ENCODE measurements at places on chromosomes 6 and 20.
A peak's percentile ranks its signal among the peaks of the same experiment; 100 is the strongest.

- DNase-seq: no peak
Measured at GRCh38 chr6:160247457-160247883, 11.2 kb downstream of the SLC22A2 start.

GRCh38 chr6:22353101-22353500 lies 56.3 kb upstream of the PRL start:
- no peak for DNase-seq

- DNase-seq: no peak
Measured at GRCh38 chr6:163941624-163941976, 527.1 kb downstream of the QKI start.

- DNase-seq: no peak
Measured at GRCh38 chr6:5540370-5540769, 279.1 kb downstream of the FARS2 start.

DNA sequence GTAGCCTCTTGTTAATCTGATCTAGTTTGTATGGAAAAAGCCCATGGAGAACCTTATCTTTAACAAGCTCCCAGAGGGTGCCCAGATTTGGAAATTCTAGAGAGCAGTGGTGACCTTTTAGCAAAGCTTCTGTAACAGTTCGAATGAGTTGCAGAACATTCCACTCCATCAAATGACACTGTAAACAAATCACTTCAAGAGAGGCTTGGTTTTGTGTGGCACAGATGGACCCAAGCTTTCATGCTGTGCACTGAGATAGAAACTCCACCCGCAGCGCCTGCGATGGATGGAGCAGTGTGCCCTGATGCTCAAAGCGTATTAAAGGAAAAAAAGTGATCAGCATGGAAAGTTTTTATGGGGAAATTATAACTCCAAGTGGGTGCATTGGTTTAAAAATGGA lies 55.1 kb upstream of the ISM1 start:
- DNase-seq: no peak

DNA sequence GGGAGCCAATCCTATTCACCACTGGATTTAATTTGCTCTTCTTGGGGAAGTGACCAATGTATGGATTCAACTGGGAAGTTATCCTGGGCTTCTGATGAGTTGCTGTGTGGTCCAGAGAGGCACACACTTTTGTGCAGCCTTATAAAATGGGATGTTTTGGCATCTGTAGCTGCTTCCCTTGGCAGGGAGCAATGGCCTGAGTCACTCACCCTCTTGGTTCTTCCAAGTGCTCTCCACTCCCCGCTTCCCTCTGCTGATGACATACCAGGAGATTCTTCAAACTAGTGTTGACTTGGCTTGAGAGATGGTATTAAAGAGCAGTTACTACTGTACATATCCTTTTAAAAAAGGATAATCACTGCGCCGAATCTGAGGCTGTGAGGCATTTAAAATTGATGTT lies 105.8 kb downstream of the JARID2 start:
- DNase-seq: no peak

- no peak for DNase-seq
Measured at GRCh38 chr20:740162-740561, 28.1 kb downstream of the SLC52A3 start.

DNA sequence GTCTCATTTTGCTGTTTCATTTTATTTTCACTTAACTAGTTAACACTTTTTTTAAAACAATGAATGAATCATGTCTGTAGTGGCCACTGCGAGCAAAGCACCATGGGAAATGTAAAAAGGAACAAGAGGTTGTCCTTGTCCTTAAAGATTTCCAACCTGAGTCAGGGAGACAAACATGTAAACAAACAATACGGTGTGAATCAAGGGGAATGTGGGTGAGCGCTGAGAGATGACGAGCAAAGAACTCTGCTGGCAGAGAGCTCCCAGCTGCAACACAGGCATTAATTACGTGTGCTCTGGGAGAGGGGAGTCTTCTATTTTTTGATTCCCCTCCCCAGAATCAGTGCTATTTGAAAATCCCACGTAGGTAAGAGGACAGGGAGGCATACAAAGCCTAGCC lies 84.3 kb downstream of the ATXN1 start:
- no peak for DNase-seq

- DNase-seq: no peak
Measured at GRCh38 chr6:24689964-24690363, 23.1 kb downstream of the ACOT13 start.

DNA sequence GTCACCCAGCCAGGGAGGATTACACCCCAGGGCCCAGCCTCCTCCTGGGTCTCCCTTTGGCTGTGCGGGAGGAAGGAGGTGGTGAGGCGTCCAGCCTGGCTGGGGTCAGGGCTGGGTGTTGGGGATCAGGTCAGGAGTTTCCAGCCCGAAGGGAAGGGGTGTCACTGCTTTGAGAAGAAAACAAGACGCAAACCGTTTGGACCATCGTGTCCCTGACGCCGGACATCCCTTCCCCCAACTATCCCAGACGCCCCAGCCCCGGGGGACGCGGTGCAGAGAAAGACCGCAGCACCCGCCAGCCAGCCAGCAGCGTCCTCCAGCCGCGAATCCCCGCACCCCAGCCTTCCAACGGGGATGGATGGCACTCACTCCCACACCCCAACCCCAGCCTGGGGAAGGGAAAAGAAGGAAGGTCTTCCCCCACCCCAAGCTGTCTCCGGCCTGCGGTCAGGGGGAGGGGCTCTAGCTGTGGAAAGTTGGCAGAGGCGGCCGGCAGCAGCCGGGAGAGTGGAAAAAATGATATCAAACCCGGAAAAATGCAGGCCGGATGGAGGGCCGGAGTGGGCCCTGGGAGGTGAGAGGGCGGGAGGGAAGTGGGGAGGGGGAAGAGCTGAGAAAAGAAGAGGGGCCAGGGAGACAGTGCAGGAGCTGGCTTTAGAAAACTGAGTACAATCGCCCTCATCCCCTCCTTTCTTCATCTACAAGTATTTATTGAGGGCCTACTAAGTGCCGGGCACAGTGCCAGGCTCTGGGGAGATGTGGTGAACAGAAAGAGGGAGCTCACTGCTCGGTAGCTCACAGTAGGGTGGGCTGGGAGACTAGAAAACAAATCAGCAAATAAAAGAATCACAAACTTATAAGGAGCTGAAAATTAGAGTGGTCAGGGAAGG lies 10.6 kb downstream of the REM1 start:
- no peak for DNase-seq

DNA sequence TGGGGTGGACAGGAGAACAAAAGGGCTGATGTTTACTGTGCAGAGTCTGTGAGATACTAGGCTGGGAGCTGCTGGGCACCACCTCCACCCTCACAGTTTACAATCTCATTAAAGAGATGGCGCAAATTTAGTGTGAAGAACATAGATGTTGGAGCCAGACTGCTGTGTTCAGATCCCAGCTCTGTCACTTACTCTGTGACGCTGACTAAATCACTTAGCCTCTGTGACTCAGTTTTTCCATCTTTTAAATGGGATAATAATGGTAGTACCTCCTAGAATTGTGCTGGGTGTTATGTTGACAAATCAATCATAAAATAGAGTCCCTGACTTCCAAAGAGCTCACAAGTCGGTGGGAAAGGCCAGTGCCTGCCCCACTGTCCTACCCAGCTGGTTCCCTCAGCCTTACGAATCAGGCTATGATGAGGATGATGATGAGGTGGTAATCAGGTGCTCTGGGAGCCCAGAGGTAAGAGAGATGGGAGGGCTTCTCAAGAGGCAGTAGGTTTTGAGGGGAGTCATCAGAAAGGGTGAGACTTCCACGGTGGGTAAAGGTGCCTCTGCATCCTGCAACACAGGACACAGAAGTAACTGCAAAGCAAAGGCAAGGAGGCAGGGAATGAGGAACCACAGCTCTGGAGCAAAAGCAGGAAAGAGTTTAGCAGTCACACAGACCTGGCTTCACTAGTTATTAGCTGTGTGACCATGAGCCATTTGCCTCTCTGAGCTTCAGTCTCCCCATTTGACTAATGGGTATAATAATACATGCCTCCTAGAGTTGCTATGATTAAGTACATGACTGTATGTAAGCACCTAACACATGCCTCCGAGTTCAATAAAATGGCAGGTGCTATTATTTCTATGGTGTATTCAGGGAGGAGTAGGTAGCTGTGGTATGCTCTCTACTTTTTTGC lies 8.9 kb downstream of the FYN start:
- DNase-seq: no peak

DNA sequence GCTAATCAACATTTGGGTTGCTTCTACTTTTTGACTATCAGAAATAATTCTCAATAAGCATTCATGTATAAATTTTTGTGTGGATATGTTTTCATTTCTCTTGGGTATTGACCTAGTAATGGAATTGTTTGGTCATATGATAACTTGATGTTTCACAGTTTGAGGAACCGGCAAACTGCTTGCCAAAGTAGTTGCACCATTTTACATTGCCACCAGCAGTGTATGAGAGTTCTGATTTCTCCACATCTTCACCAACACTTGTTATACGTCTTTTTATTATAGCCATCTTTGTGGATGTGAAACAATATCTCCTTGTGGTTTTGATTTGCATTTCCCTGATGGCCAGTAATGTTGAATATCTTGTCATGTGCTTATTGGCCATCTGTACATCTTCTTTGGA lies 42.6 kb upstream of the TGM2 start:
- DNase-seq: no peak

- no peak for DNase-seq
Measured at GRCh38 chr6:108200631-108201030, 34.8 kb downstream of the NR2E1 start.

GRCh38 chr6:33840048-33840926 lies 36.5 kb upstream of the MLN start:
- peak; percentile 53 for DNase-seq

GRCh38 chr6:110399219-110400071 lies 15.9 kb downstream of the DDO start:
- DNase-seq: no peak

DNA sequence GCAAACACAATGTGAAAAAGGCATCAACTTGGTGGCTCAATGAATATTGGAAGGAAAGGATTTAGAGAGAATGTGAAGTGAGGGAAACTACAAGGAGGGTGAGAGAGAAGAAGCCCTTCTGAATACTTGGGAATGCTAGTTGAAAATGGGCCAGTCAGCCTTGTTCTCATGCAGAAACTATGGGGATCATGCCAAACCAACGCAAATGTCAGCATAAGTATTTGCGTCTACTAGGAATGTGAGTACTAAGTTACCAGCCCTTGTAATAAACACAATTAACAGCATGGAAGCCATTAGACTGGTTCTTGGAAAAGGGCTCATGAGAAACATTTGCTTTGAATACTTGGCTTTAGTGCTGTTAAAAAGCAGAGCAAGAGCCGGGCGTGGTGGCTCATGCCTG lies 54.9 kb upstream of the AIG1 start:
- no peak for DNase-seq

DNA sequence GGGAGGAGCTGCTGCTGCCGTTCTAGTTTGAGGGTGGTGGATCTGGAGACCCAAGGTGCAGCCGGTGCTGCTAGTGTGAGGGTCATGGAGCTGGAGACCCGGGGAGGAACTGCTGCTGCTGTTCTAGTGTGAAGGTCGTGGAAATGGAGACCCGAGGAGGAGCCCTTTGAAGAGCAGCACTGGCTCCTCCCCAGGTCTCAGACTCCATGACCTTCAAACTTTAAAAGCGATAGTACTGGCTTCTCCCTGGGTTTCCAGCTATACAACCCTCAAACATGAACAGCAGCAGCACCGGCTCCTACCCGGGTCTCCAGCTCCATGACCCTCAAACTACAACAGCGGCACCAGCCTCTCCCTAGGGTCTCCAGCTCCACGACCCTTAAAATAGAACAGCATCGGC lies 15.5 kb downstream of the ULBP3 start:
- no peak for DNase-seq

GRCh38 chr20:36060676-36061075 lies 92.3 kb downstream of the CNBD2 start:
- no peak for DNase-seq

DNA sequence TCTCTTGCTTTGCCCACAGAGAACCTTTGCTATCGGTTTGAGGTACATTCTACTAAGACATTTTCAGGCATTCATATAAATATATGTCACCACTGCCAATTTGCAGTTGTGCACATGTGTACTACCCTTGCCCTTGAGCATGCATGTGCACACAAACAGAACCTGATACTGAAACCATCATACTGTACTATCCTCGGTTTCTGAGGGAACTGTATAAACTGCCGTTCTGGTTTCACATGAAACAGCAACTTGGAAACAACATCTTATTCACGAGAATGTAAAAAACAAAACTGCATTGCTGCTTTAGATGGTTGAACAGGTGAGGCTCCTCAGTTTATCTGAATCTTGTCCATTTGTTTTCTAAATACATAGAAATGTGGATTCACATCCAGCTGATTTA lies 151.2 kb upstream of the TMEM170B start:
- DNase-seq: peak; percentile 94

GRCh38 chr6:142784344-142784743 lies 160.6 kb downstream of the HIVEP2 start:
- DNase-seq: no peak

DNA sequence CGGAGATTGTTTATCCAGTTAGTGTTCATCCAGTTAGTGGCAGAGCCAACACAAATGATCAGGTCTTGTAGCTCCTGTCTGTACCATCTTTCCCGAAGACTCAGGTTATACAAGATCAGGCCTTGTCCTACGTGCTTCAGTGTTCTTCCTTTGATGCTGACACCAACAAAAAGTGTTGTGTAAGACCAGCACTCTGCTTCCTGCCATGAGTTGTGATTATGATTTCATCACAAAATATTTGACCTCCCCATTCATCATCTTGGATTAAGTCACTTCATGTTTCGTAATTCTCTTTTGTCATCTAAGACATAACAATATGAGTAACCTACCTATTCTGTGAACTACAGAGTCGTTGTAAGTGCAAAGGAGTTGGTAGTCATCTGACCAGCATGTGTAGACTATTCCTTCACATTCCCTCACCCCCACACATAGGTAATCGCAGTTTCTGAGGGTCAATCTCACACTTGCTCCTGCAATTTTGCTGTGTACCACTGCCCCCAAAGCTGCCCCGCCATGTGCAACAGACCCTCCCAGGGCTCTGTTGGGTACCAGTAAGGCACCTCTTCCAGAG lies 135.6 kb upstream of the SLC22A23 start:
- DNase-seq: no peak

- DNase-seq: no peak
Measured at GRCh38 chr20:38132910-38133501, 32.1 kb downstream of the TGM2 start.

DNA sequence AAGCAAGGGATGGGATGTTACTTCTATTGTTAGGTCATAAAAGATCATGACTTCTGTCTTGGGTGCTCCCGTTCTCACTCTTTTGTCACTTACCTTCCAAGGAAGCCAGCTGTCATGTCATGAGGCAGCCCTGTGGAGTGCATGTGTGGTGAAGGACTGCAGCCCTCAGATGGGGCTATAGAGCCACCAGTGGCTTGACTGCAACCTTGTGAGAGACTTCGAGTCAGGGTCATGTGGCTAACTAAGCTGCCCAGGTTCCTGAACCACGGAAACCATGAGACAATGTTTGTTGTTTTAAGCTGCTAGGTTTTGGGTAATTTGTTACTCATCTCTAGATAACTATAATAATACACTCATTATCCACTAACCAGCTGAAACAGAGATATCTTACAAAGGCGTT lies 477.1 kb downstream of the BTBD3 start:
- DNase-seq: peak; percentile 28
